NCI-H1092 treated with DMSO at 0.1 percent for 48 hours (cell line): ENCODE measurements at places on chromosomes 7 and 10.
A peak's percentile ranks its signal among the peaks of the same experiment; 100 is the strongest.

- no peak for DNase-seq
These were observed 23.9 kb downstream of the LIPM start for GRCh38 chr10:88826388-88826787.

- peak; percentile 2 for DNase-seq
These were observed 165.9 kb upstream of the MYO3A start for GRCh38 chr10:25768167-25768566.

DNA sequence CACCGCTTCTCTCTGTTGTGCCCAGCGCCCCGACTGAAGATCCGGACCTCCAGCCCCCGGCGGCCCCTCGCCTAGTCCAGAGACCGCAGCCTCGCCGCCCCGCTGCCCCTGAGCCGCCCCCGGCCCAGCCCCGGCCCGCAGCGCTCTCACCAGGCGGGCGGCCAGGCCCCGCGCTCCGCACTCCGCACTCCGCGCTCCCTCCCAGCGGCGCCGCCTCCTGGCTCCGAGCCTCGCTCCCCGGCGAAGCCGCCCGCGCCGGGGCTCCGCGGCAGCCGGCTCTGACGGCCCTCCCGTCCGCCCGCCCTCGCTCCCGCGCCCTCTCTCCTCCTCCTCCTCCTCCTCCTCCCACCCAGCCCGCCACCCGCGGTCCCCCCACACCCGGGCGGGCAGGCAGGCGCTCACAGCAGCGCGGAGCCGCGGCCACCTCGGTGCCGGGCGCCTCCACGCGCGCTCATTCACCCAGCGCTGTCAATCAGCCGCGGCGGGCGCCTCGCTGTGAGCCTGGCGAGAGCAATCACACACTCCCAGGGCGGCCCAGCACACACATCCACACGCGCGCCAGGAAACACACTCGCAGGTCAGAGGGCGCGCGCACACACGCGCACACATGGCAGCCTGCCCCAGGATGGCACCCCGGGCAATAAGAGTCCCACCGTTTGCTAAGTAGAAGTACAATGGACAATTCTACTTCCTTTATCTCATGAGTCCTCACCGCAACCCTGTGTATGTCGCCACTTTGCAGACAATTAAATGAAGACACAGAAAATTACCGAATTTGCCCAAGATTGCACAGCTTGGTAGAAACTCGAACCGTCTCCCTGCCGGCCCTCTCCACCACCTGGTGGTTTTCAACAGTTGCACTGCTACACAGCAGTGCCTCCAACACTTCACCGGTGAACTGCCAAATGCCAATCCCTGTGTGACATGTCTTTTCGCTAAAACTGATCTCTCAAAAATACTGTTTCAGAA, at the start of gene PRRT4:
Gene PRRT4 (minus strand): TSS at position 280 of the 969 bp plus-strand sequence.
- peak; percentile 34 for DNase-seq

DNA sequence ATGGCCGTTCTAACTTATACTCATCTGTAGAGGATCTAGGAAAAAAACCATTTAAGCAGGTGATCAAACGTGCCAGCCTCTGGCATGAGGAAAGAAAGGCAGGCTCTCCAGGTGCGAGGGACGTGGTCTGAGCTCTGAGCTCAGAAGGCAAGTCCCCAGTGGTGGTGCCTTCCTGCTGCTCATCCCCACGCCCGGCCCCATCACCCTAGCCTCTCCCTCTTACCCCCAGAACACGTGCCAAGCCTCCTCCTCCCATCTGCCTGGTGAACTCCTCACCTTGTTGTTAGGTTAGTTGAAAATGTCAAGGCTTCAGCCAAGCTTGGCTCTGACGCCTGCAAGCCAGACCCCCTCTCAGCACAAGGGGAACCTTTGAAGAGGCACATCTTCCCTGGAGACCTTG, 571.2 kb upstream of the MKI67 start:
- no peak for DNase-seq

DNA sequence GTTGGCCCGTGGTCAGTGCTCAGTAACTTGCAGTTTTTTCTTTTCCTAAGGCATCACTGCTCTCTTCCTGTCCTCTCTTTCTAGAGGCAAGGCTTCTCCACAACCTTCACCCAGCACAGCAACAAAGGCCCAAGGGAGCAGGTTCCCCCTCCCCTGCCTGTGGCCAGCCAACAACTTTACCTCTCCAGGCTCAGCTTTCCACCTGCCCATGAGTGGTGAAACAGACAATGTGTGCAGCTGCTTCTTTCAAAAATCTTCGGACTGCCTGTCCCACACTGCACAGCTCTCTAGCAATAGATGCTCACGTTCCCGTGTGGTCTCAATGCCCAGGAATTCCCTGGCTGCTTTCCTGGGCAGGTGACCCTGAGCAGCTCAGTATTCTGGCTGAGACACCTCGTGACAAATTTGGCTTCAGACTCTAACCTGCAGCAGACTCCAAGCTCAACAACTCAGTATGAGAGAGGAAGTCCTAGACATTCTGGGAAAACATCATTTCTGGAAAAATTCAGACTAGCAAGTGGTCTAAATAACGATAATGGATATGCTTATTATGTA, 28.9 kb upstream of the TMEM72 start:
- DNase-seq: no peak

DNA sequence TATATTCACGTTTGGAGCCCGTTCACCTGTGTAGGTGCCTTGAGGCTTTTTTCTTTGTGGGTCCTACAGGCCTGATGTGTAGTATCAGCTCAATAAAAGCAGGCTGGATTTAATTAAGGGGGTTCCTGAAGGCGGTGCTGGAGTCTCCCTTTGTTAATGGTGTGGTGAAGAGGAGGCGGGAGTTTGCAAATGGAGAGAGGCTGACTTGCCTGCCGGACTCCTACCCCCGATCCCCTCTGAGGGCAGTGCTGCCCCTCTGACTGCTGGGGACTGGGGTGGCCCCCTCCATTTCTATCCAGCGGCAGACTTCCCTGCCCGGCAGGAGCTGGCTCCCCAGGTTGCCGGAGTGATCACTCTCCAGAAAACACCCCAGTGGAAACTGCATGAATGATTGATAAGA, 45.1 kb downstream of the ZMIZ1 start:
- no peak for DNase-seq

GRCh38 chr7:20064181-20064970, 152.8 kb downstream of the MACC1 start:
- no peak for DNase-seq

DNA sequence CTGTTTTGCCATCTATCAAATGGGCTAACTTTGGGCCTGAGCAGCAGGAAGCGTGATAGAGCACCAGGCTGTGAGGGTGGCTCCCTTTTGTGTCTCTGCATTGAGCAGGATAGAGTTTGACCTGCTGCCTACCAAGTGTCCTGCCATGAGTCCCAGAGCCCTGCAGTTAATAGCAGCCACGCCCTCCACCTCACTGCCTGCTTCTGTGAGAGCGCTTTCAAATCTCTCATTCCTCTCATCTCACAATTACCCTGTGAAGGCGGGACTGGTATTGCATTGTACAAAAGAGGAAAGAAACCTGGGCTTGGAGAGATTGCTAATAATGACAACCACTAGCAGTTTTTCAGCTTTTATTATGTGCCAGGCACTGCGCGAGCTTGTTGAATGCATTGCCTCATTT, 39.9 kb downstream of the UNC5B start:
- no peak for DNase-seq

GRCh38 chr10:88027570-88027969, 164.1 kb downstream of the PTEN start:
- no peak for DNase-seq

DNA sequence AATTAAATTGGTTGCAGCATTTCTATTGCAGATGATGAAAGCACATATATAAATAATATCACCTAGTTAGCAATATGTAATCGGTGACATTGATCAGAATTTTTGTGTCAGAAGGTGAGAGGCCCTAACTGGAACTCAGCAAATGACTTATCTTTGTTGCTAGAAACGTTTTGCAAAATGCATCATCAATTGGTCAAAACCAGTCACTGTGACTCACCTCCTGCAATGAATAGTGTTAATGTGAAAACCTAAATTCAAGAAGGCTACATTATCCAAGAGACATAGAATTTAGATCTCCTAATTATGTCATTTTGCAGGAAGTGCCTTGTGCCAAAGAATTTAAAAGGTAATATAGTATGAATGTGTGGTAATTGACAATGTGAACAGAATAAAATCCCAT, 9.8 kb upstream of the PNLIPRP3 start:
- DNase-seq: no peak

GRCh38 chr10:49056356-49056755, 59.0 kb downstream of the VSTM4 start:
- DNase-seq: no peak
